Osteoblast (primary cell): ENCODE measurements at places on chromosomes 3 and 15. TPM values are rescaled to one million over a fixed set of nuclear protein-coding genes. Genes with fewer than 3 reads are reported as not detected.
A peak's percentile ranks its signal among the peaks of the same experiment; 100 is the strongest.

- no peak for DNase-seq
These were observed 66.1 kb downstream of the ATP10A start for GRCh38 chr15:25797035-25797434.

GRCh38 chr15:78004222-78004727, 73.2 kb downstream of the TBC1D2B start:
- peak; percentile 71 for DNase-seq

DNA sequence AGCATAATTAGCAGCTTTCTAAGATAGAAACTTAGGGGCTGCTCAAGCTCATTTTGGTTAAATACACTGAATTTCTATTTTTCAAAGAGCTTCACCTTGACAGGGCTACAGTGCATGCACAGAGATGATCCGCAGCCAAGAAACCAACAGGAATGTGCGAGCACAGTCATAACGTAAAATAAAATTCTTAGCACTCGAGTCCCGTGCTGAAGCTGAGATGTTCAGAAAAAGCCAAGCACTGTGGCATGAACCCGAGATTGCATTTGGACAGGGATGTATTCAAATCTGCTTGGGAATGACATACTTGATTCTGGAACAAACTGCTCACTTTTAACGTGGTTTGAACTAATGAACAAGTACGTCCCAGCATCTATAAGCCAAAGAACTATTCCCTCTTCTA, 340.3 kb downstream of the FOXP1 start:
- DNase-seq, result no peak

DNA sequence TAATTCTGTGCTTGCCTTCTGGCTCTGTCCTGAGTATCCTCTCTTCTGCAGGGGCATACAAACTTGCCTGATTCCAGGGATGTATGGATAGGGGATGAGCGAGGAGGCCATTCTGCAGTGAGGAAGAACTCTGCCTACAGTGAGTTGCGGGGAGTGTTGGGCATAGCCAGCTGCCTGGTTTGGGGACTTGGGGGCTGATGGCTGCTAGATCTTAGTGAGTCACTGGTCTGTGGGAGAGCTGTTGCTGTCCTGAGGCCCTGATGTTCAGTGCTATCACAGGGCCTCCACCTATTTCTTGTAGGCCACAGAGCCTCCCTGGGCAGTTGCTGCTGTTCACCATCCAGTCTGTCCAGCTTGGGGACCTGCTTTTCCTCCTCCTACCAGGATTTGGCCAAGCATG, 20.3 kb downstream of the CDAN1 start:
- DNase-seq, result no peak

DNA sequence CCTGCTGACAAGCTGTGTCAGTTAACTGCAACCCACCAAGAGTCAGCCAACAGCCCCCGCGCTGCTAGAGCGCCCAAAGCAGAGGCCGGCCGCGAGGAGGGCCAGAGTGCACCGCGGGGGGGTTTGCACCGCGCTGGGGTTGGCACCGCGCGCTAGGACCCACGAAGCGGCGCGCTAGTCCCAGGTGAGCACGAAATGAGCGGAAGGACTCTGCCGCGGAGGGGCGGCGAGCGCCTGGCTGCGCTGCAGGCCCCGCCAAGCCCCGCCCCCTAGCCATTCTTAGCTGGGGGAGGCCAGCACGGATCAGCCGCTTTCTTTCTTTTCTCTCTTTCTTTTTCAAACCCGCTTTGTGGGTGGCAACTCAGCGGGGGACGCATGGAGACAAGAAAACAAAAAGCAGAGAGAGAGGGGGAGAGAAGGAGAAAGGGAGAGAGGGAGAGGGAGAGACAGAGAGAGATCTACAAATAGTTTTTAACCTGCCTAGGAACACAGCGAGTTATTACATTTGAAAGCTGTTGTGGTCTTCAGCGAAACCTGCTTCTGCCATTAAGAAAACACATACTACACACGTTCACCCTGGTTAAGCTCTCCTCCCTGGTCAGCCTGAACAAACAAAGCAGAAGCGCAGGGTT, 6.9 kb upstream of the FOXB1 start:
- DNase-seq, result peak; percentile 50

DNA sequence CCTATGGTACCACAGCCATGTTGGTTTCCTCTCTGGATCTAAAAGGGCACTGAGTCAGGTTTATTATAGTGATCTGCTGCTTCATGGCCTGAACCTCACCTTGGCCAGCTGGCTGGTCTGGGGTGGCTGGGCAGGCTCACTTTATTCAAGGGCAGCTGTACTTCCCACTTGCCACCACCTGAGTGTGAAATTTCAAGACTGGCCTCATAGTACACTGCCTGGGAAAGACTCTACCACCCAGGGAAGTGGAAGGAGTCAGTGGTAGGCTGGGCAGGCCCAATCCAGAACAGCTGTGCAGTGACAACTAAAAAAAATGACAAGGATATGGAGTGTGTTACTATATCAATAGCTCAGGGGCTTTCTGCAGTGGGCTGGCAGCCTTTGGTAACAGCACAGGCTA, 8.8 kb downstream of the SNUPN start:
- no peak for DNase-seq

GRCh38 chr3:134366928-134367811, 7.1 kb downstream of the AMOTL2 start:
- DNase-seq, result peak; percentile 89

DNA sequence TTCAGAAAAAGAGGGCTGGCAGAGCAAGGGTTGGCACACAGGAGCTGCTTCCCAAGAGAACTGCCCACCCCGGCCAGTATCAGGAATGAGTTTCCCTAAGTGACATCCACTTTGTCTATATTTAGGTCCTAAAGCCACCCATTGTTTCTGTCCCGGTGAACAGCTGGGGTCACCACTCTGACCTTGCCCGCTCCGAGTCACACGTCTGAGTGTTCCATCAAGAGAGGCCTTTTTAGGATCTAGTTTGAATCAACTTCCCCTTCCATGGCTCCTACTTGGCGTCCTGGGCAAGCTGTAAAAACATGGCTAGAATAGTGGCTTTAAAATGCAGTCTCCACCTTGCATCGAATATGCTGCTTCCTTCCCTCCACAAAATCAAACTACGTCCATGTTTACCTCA, 109.6 kb upstream of the ARHGEF3 start:
- DNase-seq, result no peak

Gene GABRG3
- not detected in 2 replicates for total RNA-seq

Gene MYL3
- total RNA-seq, result not detected in 2 replicates

Gene TIGIT
- not detected in 2 replicates for total RNA-seq

Gene KCNMB2
- 0.29 and 1.1 TPM in 2 replicates for total RNA-seq

Gene HMG20A
- total RNA-seq, result 30.8 and 33.0 TPM in 2 replicates

Gene SMCO1
- not detected in 2 replicates for total RNA-seq

Gene SCAANT1
- not detected in 2 replicates for total RNA-seq

Gene BLM
- 1.4 and 1.5 TPM in 2 replicates for total RNA-seq

Gene ADAMTS9
- total RNA-seq, result 2.7 and 4.0 TPM in 2 replicates

Gene COL6A5
- not detected in 2 replicates for total RNA-seq
